ENCODE measurements at places on chromosomes 6 and 20.

DNA sequence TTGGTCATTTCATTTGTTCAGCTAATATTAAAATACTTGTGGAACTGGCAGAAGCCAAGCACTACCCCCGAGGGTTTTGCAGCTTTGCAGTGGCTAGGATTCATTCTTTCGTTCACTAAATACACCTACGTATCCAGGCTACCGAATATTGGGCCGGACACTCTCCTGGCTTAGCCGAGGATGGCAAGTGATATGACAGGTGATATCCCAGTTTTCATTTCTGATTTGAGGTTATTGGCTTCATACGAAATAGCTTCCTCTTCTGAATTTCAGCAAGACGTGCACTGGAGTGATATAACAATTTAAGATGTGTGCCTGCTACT lies 536 bp upstream of the MTFR2 start:
- DNase-seq, result no peak

GRCh38 chr6:47147836-47148344 lies 105.8 kb upstream of the ADGRF1 start:
- DNase-seq, result no peak

- DNase-seq, result no peak
Observed at GRCh38 chr6:51468704-51469103, 618.7 kb downstream of the PKHD1 start.

DNA sequence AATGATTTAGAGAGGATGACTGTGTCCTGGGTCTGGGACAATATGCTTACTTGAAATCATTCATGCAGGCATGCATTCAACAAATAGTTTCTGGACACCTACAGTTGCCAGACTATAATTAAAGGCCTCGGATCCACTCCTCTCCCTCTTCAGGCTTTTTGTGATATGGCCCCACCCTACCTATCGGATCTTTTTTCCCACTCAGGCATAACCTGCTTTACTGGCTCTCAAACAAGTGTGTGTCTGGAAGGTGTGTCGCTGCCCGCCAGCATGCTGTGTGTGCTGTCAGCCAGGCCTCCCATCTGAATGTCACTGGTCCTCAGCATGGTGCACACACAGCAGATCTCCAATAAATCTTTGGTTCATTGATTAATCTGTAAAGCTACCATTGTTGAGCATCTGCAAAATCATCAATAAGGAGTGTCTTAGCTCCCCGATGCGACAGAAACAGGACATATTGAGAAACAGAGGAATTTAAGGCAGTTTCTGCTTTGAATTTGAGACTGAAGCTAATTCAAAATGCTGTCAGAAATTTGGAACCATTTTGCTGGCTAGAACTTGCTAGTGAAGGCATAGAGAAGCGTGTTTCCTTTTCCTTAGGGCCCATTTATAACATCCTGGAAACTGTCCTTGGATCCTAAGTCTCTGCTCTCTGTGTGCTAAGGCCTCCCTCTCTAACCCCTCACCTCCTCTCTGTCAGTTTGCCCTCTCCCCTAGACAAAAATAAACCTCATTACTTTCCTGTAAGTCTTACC lies 23.5 kb upstream of the CCN6 start:
- no peak for DNase-seq

DNA sequence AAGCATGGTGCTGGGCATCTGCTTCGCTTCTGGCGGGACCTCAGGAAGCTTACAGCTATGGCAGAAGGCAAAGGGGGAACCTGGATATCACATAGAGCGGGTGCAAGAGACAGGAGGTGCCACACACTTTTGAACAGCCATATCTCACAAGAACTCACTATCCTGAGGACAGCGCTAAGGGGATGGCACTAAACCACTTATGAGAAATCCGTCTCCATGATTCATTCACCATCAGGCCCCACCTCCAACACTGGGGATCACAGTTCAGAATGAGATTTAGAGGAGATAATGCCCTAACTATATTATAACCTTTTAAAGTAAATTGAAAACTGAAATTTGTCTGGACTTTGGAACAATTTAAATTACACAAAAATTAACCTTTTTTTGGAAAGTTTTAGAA lies 37.8 kb upstream of the SUMO4 start:
- no peak for DNase-seq

DNA sequence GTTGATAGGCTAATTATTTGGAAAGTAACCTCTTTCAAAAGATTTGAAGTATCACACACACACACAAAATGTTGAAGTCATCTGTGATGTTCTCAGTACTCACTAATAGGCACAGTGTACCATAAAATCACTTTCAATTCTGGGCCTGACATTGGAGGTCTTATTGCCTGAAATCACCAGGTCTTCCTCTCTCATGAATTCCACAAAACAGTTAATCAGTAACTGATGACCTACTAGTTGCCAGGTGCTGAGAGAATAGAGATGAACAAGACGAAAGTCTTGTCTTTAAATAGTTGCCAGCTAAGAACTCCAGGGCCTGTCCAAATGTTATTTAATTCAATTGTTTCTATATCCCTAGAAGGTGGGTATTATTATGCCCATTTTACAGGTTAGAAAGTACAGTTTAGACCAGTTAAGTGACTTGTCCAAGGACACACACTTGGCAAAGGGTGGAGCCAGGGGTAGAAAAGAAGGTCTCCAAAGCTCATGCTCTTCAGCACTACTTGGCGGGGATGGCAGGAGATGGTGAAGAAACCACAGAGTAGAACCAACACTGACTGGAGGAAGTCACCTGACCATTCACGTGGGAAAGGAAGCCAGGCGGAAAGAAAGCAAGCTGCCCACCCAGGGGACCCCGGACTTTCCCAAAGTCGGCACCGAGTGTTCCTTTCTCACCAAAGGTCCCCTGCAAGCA lies 116.4 kb downstream of the KIF6 start:
- no peak for DNase-seq

- DNase-seq, result no peak
Observed at GRCh38 chr6:158706369-158706982, 56.6 kb downstream of the SYTL3 start.

DNA sequence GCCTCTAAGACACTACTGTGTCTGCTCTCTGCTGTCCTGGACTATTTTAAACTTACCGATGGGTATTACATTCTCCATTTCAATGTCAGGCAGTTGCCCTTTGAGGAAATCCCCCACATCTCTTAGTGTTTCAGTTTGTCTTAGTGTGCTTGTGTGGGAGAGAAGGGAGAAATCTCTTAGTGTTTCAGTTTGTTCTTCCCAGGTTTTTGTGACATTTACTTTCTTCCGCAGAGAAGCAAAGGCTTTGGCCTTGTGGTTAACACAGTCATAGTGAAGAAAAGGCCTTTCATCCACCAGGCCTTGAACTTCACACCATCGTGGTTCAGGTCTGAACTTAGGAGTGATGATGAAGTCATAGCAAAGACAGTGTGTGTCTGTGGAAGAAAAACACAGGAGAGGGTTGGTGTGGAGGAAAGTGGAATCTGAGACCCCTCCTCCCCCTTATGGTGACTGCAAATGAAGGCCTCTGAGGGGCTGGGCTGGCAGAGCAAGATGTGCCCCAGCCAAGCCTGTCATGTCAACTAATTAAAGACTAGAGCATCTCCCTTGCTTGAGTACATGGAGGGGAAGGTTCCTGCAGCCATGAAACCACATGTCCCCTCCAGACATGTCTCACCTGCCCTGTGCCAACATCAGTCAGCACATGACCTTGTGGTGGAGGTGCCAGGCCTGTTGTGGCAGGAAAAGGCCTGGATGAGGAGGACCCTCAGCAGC lies 23.9 kb downstream of the RAET1L start:
- no peak for DNase-seq

DNA sequence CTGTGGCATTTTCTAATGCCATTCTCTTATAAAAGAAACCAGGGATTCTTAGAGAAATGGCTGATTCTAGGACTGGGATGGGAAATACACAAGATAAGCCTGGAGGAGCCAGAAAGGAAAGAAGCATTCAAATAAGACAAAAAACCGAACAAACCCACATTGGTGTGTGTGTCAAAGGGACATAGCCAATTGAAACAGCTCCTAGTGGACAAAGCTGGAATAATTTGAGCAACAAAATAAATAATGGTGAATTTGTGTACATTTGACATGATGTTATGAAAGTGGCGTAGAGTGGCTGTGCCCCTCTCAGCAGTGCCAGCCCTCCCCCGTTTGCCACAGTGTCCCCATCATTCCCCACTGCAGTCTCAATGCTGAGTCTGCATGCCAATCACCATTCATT lies 55.5 kb downstream of the B3GAT2 start:
- DNase-seq, result no peak

DNA sequence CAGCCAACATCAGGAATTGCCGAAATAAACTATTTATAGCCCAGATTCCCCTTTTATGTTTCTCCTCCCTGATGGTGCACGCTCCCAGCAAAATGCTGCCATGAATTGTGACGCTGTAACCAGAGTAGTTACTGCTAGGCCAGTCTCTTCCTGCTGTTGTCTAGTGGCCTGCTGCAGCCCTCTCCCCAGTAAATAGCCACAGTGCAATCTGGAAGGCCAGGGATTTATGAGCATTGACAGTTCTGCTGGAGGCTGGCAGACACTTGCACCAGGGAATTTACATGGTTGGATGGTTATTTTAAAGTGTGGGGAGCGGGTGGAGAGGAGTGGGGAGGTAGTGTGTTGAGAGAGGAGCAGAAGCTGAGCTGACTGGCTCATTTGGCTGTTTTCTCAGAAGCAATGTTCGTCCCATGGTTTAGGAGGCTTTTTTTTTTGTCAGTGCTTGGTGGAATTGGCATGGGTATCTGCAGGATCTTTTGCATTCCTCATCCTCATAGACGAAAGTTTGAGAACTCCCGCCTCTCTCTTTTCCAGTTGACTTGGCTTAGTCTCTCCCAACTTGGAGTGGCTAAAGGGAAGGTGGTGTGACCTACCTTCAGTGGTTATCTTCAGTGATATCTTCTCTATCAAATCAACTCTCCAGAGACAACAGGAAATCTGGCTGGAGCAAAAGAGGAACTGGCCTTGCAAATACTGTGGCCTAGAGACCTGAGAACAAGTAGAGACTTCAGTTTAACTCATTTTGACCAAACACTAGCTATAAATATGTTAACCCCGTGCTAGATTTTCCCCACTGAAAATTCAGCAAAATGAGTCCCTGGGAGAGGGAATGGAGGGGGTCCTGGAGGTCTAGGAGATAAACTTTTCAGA lies 99.3 kb upstream of the VSTM2L start:
- peak; percentile 32 for DNase-seq

- no peak for DNase-seq
Observed at GRCh38 chr6:35072698-35073055, 68.5 kb downstream of the TCP11 start.

DNA sequence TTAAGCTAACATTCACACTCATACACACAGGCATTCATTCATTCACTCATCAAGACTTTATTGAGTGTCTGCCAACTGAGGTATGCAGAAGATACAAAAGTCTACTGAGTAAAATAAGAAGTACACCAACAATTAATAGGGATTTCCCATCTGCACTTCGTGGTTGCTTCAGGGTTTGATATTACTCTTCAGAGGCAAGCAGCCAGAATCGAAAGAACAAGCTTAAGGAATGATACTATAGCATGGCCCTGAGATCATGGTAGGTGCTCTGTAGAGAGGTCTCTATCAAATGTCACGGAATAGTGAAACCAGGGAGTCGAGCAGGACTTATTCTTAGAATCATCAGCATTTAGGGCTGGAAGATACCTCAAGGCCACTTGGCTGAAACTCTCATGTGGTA lies 135.4 kb downstream of the NRN1 start:
- no peak for DNase-seq

- peak; percentile 18 for DNase-seq
Observed at GRCh38 chr6:155530219-155530834, 74.7 kb upstream of the NOX3 start.

DNA sequence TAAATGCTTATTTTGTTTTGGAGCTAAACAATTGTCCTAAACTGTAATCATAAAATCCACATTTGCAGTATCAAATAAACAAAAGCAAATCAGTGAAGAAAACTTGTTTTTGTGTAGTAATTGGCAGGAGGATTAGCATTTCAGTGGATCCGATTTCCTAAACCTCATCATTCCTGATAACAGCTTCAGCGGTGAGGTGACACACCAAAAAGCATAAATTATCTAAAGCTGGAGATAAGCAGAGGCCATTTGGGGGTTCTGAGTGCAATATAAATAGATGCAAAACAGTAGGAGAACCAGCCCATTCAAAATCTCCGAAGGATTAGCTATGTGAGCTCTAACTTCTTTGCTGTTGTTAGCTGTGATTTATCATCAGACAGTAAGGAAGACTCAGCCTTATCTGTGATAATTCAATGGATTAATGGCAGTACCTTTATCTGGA lies 235.8 kb downstream of the EPHA7 start:
- no peak for DNase-seq

DNA sequence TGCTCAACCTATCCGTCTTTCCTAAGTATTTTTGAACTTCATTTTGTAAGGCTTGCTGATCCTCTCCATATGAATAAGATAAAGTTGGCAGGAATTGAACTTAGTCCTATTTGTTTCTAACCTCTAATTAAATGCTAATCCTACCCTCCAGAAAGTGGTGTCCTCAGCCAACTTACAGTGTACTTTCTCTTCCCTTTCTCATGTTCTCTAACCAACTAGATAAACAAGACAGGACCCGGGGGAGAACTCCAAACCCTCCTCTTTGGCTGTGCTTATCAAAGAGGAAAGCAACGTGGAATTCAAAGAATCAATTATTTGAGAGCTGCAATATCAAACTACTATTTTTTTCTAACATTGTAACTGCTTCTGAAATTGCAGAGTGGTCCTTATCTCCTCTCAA lies 56.5 kb upstream of the NRSN1 start:
- DNase-seq, result no peak

- DNase-seq, result no peak
Observed at GRCh38 chr6:118128755-118129154, 221.7 kb downstream of the SLC35F1 start.

- no peak for DNase-seq
Observed at GRCh38 chr6:153038378-153039057, 36.0 kb upstream of the MTRF1L start.

DNA sequence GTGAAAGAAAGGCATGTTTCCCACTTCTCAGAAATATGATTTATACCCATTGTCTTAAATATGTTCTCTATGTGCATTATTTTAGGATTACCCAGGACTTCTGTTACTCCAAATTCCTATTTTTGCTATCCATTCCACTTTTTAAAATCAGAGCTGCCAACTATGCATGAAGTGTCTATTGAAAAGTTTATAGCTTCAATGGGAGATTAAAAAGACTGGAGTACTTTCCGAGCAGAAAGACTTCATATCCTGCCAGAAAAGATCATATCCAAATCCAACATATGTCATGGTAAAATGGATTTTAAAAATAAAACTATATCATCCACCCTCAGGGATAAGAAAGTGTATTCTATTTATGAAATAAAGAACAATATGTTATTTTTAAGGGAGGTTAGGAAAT lies 212.7 kb downstream of the COL12A1 start:
- no peak for DNase-seq

DNA sequence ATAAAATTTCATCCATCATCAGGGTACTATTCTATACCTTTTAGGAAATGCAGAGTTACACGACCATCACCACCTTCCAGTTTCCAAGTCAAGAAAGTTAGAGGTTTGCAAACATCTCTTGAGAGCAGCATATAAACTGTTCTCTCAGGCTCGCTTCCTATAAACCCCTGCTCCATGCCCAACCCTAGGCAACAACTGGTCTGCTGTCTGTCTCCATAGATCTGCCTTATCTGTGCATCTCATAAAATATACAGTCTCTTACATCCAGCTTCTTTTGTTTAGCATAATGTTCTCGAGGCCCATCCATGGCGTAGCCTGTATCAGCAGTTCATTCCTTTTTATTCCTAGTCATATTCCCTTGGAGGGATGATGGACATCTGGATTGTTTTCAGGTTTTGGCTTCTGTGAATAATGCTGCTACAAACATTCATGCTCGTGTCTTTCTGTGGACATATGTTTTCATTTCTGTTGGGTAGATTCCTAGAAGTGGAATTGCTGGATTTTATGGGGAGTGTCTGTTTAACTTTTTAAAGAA lies 6.1 kb downstream of the PTPRT start:
- DNase-seq, result no peak

Measured in NCI-H2227 treated with DMSO at 0.1 percent for 48 hours (cell line).